Astrocyte of the hippocampus (primary cell): ENCODE measurements at places on chromosomes 2 and 18.

- no peak for DNase-seq
These were observed 79.8 kb downstream of the ASB1 start for GRCh38 chr2:238506371-238507068.

DNA sequence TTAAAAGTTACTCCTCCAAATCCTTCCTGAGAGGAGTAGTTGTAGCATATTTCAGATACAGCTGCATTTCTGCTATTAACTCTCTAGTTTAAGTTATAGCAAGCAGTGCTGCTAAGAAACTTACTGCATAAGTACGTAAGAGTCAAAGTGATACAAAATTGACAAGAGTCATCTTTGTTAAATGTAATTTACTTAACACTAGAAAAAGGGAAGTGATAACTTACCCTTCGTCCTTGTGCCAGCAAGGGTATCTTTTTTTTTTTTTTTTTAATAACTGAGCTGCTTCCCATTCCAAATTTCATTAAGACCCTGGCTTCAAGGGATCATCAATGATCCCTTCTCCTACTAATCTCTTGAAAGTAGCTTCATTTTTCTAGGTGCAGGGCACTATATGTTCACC is 493.0 kb downstream of the PLCL1 start:
- no peak for DNase-seq

DNA sequence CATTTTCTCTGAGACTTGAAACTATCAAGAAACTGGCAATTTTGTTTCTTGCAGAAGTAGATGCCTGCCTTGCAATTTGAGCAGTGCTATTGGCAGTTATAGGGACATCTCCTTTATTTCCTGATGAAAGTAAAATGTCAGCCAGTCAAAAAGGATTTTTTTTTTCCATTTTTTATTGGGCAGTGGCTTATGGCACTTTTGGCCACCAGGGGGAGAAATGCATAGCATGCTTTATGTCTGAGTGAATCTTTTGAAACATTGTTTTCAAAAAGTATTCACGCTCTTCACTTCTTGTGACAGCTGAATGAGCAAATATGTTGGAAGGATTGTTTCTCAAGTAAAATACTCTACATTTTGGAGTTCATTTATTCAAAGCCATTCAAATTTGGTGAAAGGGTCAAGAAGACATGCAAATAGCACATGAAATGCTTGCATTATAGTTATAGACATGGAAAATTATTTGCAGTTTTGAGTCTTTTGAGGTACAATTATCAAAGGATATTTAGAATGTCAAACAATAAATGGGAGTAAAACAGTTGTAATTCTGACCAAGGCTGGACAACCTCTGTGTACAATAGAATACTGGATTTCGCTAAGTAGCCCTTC is 491.0 kb downstream of the CDH2 start:
- DNase-seq: peak; percentile 66

DNA sequence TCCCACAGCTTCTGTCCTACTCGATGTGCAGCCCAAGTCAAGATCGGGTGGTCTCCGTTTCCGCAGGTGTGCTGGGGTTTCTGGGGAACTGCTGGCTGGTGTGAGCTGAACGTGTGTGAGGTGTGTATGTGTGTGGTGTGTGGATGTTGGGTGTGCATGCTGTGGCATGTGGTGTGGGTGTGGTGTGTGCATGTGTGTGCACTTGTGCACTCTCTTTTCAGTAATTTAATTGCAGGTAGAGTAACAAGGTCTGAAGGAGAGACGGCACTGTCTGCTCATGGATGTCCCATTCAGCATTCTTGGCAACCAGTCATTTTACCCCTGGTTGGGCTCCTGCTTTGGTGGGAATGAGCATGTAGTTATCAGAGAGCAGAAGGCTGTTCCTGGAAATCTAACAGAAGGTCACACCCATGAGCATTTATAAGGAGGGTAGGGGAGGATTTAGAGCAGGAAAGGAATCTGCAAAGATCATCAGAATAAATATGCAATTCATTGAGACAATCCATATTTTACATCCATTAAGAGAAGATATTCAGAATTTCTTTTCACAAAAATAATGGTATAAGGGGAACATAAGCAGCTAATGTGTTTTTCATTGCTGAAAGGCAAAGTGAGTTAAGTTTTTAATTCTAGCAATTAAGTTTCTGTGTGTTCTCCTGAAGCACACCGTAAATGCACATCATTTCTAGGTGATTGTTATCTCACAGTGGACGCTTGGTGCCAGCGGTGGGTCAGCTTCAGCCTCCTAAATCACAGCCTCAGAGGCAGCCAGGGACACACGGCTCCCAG is 60.7 kb downstream of the ADI1 start:
- no peak for DNase-seq

DNA sequence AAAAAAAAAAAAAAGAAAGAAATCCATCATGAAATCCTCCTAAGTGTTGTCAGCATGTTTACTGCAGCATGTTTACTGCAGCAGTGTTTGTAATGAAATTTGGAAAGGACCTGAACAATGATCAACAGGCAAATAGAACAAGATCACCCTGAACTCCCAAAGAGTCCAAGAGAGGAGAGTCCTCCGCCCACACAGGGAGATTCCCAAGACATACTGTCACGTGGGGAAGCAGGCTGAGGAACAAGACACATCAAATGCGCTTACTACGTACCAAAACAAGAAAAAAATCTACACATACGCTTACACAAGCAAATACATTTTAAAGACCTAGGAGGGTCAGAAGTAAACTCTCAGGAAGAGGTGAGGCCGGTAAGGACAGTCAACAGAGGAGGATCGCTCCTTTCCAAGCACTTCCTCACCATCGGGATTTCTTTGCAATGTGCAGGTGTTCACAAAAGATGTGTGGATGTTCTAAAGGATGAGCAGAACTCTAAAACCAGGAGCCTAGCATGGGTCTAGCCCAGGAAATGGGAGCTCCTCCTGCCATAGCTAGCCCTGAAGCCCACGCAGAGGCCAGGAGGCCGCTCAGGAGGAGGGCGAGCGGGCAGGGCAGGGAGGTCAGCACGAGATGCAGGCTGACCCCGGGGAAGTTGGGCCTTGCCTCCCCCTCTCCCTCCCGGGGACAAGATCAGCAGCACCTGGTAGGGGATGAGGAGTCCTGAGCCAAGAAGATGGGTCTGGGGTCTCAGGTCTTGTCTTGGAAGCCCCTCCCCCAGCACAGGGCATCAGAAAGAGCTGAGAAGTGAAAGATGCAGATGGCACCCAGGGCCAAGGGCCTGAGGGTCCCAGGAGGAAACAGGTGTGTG is 66.4 kb downstream of the ZNF516 start:
- no peak for DNase-seq

DNA sequence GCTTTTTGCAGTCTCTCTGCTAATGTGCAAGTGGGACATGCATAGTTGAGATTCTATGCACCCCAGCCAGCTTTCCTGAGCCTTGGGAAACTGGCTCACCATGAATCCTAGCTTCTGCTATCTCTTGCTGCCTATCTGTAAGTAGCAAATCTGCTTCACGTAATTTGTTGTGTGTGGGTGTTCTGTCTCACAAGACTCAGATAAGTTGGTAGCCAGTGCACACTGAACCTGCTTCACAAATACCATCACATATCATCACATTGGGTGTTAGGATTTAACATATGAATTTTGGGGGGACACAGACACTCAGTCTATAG is 13.9 kb upstream of the VRK2 start:
- no peak for DNase-seq

DNA sequence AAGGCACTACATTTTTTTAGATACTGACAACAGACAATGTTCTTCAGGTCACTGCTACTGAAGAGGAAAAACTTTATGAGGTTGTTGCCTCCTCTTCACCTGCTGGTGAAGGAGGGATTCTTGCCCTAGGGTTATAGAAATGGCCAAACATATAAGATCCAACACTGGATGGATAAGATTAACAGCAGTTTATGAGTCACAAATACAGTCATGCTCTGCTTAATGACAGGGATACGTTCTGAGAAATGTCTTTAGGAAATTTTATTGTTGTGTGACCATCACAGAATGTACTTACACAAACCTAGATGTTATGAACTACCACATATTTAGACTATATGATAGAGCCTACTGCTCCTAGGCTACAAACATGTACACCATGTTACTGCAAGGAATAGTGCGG is 57.4 kb upstream of the AMMECR1L start:
- no peak for DNase-seq

DNA sequence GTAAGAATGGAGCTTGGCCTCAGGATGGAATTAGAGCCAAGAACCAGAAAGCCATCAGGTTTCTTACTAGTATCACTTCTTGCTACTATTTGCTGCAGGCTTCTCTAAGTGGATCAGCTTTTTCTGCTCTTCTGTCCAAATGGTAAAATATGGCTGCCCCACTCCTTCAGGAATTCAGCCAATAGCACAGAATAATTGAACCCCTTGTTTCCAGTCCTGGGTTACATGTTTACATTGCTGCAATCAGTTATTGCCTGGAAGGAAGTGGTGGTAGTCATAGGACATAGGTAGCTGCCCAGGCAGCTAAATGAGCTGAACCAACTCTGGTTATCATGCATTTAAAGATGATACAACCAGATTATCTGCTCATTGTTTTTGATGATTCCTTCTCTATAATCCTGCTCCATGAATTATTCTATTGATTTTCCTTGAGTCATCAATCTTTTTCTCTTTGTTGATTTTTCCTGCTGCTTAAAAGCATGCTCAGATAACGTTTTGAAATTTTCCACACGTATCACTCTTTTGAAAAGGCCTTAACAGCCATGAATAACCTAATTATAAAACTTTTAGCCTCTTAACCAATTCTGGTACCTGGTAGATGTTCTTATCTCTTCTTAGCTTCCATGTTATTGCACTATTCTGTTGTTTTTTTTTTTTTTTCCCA is 12.6 kb downstream of the AGPS start:
- no peak for DNase-seq

DNA sequence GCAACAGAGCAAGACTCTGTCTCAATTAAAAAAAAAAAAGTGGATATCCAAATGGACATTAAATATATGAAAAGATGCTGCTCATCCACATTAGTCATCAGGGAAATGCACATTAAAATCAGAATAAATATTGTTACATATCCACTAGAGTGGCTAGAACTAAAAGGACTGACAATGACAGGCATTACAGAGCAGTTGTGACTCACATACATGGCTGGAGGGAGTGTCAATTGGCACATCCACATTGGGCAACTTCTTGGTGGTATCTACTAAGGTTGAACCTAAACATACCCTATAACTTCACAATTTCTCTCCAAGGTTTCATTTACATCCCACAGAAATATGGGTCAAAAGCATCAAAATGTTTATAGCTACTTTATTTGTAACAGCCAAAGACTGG is 14.0 kb upstream of the DNER start:
- DNase-seq: no peak

DNA sequence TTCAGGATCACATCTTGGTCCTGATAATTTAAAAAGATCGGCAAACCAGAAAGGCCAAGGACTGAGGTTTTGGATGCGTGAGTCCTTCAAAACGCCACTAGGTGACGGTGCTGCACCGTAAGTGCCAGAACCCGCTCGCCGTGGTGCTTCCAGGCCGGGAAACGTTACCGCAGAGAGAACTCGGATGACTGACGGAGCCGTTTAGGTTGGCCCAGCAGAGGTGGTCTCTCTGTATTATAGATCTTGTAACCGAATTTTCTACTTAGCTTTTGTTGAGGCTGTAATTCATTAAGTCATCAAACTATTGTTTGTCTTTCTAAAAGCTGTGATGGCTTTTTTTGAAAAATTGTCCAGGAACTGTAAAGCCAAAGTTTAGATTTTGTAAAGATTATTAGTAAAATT is 39.8 kb upstream of the ADCYAP1 start:
- peak; percentile 87 for DNase-seq

- DNase-seq: peak; percentile 39
These were observed 200.0 kb upstream of the NCKAP5 start for GRCh38 chr2:133768256-133768655.

GRCh38 chr2:46806526-46806925 is 109.1 kb downstream of the MCFD2 start:
- no peak for DNase-seq
